Foreskin keratinocyte (primary cell): ENCODE measurements at places on chromosomes 12 and 14. TPM values are rescaled to one million over a fixed set of nuclear protein-coding genes. Genes with fewer than 3 reads are reported as not detected.

The FOXA1 gene
- total RNA-seq, result not detected in 2 replicates

The CCDC175 gene
- not detected in 2 replicates for total RNA-seq

The DNAH10 gene
- 0.04 TPM in 1 of 2 replicates, not detected in the other for total RNA-seq

The KLHL33 gene
- not detected in 2 replicates for total RNA-seq

The PACS2 gene
- 29.5 and 29.7 TPM in 2 replicates for total RNA-seq

The GYS2 gene
- not detected in 2 replicates for total RNA-seq

The TMEM132C gene
- total RNA-seq, result not detected in 2 replicates

The ZDHHC22 gene
- total RNA-seq, result not detected in 2 replicates

The B4GALNT3 gene
- total RNA-seq, result 7.3 and 7.7 TPM in 2 replicates

The TBX5 gene
- not detected in 2 replicates for total RNA-seq
